Activated CD8-positive, alpha-beta T cell treated with anti-CD3 and anti-CD28 coated beads, Interleukin-2, amount 10 ng/mL, durations not matched to agents 7 days and 5 days (primary cell): ENCODE measurements at places on chromosomes 7 and 10.
A peak's percentile ranks its signal among the peaks of the same experiment; 100 is the strongest.

DNA sequence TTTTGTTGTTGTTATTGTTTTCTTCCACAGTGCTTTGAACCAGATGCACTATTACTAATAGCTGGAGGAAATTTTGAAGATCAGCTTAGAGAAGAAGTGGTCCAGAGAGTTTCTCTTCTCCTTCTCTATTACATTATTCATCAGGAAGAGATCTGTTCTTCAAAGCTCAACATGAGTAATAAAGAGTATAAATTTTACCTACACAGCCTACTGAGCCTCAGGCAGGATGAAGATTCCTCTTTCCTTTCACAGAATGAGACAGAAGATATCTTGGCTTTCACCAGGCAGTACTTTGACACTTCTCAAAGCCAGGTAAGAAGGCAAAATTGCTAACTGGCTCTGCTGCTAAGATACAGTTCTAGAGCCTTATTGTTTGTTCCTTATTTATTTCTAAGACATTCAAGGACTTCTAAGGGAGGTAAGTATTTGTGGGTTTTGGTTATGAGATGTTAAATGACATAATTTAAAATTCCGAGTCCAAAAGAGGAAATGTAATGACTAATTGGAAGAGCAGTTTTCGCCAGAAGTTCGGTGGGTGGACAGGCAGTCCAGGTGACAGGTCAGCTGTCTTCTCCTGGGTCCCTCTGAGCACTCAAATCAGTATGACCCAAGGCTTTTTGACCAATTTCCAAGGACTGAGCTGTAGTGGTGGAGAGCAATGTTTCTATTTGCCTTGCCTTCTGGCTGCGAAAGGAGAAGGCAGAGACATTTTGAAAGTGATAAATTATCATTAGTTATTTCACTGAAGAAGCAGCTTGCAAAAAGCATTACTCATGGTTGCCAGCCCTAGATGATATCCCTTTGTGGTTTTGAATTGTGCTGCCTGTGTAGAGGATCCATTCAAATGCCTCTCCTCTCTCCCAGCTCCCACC is 10.1 kb downstream of the SLC39A12 start:
- no peak for DNase-seq

DNA sequence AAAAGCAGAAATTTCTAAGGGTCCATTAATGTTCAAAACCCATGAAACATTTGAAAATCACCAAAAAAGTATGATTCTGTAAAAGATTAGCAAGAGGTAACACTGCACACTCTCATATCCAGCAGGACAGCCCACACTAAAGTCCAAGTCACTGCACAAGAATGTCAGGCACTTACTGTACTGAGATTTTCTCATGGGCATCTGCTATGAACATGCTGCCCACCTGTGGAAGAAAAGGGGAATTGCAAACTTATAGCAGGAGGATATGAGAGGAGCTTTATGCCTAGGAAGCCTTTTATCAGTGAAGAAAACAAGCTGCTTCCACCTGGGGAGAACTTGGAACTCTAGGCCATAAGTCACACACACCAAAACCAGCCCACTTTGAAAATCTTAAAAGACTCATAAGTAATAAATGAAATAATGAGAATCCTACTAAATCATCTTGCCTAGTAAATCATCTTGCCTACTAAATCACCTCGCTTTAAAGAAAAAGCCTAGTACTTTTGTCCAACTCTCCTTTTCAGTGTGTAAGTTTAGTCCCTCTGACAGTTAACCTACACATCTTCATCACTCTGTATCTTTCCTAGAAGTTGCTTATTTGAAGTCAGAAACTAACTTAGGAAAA is 46.1 kb downstream of the ARMH3 start:
- peak; percentile 56 for DNase-seq

GRCh38 chr7:132932296-132933071 is 149.4 kb downstream of the CHCHD3 start:
- DNase-seq, result no peak

GRCh38 chr7:13982940-13983677 is 6.4 kb downstream of the ETV1 start:
- no peak for DNase-seq

DNA sequence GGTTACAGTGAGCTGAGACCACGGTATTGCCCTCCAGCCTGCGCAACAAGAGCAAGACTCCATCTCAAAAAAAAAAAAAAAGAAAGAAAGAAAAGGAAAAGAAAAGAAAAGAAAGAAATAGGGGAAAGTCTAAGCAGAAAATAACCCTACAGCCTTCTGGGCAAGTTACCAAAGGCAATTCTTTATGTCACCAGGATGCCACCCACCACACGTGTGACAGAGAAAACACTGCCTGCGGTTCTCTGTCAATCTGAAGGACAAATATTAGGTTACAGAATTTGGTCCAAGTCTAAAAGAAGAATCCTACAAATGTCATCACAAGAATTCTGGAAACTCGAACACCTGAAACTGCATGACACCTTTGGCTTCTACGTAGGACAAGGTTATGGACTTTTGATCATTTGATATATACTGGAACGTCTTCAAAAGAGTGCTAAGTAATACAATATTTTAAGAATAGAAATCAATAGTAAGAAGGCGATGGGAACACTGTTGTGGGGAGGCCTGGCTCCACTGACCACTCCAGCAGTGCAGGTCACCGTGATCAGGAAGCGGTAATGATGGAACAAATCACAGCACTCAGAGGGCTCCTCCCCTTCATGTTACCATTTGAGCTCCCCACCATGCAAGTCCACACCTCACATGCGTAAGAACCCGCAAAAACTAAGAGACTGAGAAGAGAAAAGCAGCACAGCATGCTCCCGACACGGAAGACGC is 75.8 kb downstream of the MAD1L1 start:
- DNase-seq, result no peak

DNA sequence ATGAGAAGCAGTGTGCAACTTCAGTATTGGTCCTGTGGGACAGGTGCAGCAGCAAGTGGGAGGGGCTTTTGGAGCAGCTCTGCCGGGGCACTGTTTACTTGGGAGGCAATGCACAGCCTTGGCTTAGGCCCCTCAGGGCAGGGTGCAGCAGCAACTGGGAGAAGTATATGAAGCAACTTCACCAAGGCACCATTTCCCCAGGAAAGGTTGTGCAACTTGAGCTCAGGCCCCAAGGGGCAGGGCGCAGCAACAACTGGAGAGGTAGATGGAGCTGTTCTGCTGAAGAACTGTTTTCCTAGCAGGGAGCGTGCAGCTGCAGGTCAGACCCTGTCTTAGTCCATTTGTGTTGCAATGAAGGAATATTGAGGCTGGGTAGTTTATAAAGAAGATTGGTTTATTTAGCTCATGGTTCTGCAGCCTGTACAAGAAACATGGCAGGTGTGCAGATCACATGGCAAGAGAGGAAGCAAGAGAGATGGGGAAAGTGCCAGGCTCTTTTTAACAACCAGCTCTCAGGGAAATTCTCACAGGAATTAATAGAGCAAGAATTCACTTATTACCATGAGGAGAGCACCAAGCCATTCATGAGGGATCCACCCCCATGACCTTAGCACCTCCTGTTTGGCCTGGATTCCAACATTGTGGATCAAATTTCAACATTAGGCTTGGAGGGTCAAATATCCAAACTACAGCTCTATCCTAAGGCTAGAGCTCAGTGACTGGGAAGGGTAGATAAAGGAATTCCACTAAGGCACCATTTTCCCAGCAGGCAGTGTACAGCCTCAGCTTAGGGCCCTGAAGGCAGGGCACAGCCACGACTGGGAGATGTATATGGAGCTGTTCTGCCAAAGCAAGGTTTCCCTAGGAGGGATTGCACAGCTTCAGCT is 10.9 kb downstream of the GPR141 start:
- no peak for DNase-seq

DNA sequence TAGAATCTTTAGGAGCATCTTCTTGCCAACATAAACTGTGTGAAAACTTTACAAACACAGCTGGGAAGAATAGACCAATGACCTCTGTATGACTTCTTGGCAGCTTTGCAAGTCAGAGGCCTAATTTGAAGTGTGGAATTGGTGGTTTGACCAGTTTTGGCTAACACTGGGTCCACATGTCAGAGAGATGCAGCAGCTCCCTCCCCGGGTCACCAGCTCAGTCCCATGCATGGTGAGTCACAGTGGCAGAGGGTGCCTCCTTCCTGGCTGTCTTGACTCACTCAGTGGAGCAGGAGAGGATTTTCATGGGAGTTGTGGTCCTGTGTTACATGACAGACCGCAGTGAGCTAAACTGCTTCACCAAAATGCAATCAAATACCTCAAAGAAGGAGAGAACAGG is 8.2 kb upstream of the STARD3NL start:
- no peak for DNase-seq

DNA sequence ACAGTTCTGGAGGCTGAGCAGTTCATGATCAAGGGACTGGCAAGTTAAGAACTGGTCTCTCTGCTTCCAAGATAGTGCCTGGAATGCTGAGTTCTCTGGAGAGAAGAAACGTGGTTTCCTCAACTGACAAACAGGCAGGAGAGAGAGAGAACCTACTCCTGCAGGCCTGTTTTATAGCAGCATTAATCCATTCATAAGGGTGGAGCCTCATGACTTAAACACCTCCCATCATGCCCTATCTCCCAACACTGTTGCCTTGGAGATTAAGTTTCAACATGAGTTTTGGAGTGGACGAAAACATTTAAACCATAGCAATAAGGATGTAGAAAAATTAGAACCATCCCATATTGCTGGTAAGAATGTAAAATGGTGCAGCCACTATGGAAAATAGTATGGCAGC is 32.3 kb upstream of the IMMP2L start:
- no peak for DNase-seq
